Immature natural killer cell (primary cell): ENCODE measurements at places on chromosomes 4 and X.
A peak's percentile ranks its signal among the peaks of the same experiment; 100 is the strongest.

GRCh38 chr4:56874166-56874565 lies 33.5 kb upstream of the REST start:
- no peak for DNase-seq

DNA sequence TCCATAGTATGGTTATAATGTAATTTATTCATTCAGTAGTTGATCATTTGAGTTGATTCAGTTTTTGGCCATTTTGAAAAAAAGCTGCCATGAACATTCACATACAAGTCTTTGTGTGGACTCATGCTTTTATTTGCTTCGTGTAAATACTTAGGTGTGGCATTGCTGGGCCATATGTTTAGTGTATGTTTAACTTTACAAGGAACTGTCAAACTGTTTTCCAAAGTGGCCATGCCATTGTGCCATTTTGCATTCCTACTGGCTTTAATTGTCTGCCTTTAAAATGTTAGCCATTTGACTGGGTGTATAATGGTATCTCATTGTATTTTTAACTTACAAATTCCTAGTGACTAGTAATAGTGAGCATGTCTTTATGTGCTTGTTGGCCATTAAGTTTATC lies 8.8 kb downstream of the MTM1 start:
- no peak for DNase-seq

GRCh38 chr4:19888587-19888986 lies 363.1 kb upstream of the SLIT2 start:
- no peak for DNase-seq

DNA sequence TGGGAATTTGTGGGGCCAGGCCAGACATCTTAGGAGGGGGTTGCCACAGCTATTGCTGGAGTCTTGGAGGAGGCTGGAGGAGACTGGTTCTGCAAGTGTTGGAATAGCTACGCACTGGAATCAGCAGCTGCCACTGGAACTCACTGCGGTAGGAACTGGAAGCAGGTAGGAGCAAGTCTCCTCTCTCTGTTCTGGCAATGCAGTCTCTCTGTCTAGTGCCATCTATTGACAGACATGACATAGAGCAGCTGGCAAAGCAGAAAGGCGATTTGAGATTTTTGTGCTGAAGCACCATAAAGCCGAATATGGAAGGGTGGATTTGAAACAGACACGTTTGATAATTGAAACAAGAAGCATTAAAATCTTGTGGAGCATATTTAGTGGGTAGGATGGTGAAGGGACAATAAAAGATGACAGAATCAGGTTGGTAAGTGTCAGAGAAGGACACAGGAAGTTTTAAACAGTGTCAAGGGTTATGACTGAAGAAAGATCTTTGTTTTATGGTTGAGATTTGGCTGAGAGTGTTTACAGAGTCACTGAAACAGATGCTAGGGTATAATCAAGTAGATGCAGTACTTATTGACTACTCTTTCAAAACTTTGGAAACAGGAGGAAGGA lies 23.5 kb upstream of the SYNPO2 start:
- DNase-seq: peak; percentile 9

DNA sequence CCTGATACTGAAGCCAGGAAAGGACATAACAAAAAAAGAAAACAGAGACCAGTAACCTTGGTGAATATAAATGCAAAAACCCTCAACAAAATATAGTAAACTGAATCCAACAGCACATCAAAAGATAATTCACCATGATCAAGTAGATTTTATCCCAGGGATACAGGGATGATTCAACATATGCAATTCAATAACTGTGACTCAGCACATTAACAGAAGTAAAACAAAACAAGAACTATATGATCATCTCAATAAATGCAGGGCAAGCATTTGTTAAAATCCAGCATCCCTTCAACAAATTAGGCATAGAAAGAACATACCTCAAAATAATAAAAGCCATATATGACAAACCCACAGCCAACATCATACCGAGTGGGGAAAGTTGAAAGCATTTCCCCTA lies 112.0 kb downstream of the HHIP start:
- DNase-seq: no peak

DNA sequence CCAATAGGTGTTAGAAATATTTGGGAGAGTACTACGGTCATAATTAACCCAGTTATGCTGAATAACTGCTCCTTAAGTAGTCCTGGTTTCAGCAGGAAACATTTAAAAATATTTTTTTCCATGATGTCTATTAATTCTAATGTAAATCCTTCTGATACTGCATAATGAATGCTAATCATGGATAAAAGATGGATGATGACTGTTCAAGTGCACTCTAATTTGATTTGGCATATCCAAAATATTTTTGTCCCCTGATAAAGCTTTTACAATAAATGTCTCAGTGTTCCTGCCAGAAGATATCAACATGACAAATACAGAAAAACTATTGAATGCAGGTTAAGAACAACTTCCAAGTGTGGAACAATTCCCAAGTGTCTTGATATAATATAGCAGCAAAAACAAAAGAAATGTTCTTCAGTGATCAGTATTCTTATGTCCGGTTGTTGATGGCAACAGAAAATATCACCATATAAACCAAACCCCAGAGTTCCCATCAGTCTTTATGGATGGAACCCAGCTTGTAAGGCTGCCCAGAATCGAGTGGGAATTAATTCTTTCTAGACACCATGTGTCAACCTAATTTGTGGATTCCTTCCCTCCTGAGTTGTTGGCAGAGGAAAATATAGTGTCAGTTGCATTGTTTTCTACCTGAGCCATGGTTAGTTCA lies 205.4 kb upstream of the GK2 start:
- DNase-seq: no peak

DNA sequence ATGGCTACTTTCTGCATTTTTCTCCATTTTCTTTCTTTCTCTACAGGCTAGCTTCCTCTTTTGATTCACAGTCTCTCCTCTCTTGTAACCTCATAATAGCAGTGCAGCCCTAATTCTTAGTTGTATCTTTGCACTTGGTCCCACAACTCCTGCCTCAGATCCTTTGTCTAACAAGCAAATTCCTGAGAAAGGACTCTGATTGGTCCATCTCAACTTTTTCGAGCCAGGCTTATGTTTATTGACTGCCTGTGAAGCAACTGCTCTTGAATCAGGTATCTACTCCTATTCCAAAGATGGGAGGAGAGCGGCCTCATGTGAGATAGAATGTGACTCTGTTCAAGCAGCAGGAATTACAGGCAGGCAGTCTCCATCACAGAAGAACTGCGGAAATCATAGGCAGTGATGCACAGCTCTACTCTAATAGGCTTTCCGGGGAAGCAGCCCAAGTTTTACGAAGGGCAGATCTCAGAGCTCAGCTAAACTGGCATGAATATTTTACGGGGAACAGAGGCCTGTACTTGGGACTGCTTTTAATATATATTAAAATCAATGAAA lies 123.5 kb downstream of the GABRB1 start:
- no peak for DNase-seq

DNA sequence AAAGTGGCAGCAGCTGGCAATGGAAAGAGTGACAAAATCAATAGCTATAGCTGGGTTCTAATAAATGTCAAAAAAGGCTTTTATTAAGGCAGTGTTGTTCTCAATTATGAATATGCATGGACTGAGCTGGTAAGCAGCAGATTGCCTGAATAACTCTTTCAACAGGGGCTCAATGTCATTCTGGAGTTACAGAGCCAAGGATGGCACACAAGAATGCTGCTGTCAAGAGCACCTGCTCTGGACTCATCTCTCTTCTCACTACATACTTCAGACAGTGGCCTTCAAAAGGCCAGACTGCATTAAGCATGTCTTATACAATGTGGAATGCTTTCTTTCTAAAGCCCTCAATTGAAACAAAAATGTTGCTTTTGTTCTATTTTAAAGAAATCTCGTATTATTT lies 351.4 kb downstream of the KLHL13 start:
- DNase-seq: no peak

DNA sequence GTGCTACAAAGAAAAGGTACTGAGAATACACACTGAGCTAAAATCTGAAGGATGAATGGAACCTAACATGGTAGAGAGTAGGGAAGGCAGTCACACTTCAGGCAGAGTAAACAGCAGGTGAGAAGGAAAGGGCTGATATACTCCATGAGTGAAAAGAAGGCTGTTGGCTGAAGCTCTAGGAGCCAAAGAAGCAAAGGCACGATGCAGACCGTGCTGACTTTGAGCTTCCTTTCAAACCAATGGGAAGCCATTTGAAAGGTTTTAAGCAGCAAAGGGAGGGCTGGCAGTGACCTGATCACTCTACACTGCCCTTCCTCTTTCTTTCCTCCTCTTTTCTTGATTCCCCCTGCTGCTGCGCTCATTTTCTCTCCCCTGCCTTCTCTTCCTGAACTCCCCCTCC lies 66.4 kb downstream of the TMEM154 start:
- no peak for DNase-seq
